Subcutaneous preadipocyte (primary cell): ENCODE measurements at places on chromosomes 3 and 15. TPM values are rescaled to one million over a fixed set of nuclear protein-coding genes. Genes with fewer than 3 reads are reported as not detected.

The NAALADL2 gene
- 15.1 and 19.0 TPM in 2 replicates for total RNA-seq

The SLC28A2 gene
- total RNA-seq, result not detected in 2 replicates

The NOX5 gene
- total RNA-seq, result 0.20 and 0.37 TPM in 2 replicates

The CNTN4 gene
- total RNA-seq, result not detected in 2 replicates

The TRAK1 gene
- total RNA-seq, result 32.0 and 50.4 TPM in 2 replicates

The SAMMSON gene
- total RNA-seq, result not detected in 2 replicates

The SPSB4 gene
- total RNA-seq, result not detected in 2 replicates

The CNTN6 gene
- total RNA-seq, result not detected in 2 replicates

The MOBP gene
- not detected in 2 replicates for total RNA-seq

The SAXO2 gene
- total RNA-seq, result 0.78 and 1.8 TPM in 2 replicates

The TMEM212 gene
- not detected in 2 replicates for total RNA-seq

The EXD1 gene
- total RNA-seq, result not detected in 2 replicates

The ACTC1 gene
- total RNA-seq, result not detected in 2 replicates

The IL17RD gene
- 3.1 and 3.7 TPM in 2 replicates for total RNA-seq

The PP2D1 gene
- not detected in 2 replicates for total RNA-seq

The RPL39L gene
- total RNA-seq, result 25.2 and 28.7 TPM in 2 replicates

The BFSP2 gene
- total RNA-seq, result not detected in 2 replicates

The LYZL4 gene
- not detected in 2 replicates for total RNA-seq

The TYRO3 gene
- total RNA-seq, result 7.0 and 11.9 TPM in 2 replicates

The SERPINI2 gene
- not detected in 2 replicates for total RNA-seq

The GCHFR gene
- total RNA-seq, result 0.37 and 0.78 TPM in 2 replicates

The SEMA3F gene
- total RNA-seq, result 0.73 and 6.5 TPM in 2 replicates

The NANOGP8 gene
- 0.39 and 0.73 TPM in 2 replicates for total RNA-seq

The OR5K2 gene
- not detected in 2 replicates for total RNA-seq

The LMAN1L gene
- not detected in 2 replicates for total RNA-seq

The ARIH1 gene
- 22.0 and 24.0 TPM in 2 replicates for total RNA-seq

The MST1R gene
- total RNA-seq, result 0.37 and 0.59 TPM in 2 replicates

The GADL1 gene
- total RNA-seq, result under 0.01 TPM in 1 of 2 replicates, not detected in the other

The EFHB gene
- 0.37 and 1.4 TPM in 2 replicates for total RNA-seq

The BUB1B gene
- total RNA-seq, result 18.4 and 40.1 TPM in 2 replicates

The GAP43 gene
- total RNA-seq, result 0.39 and 0.73 TPM in 2 replicates

The RETNLB gene
- not detected in 2 replicates for total RNA-seq

The FBXW12 gene
- 0.20 TPM in 1 of 2 replicates, not detected in the other for total RNA-seq

The SSUH2 gene
- 0.37 TPM in 1 of 2 replicates, not detected in the other for total RNA-seq

The GPR171 gene
- total RNA-seq, result not detected in 2 replicates

The ATP2B2 gene
- total RNA-seq, result under 0.01 TPM in 1 of 2 replicates, not detected in the other
